Fibroblast of lung (primary cell): ENCODE measurements at places on chromosomes 12 and 14. TPM values are rescaled to one million over a fixed set of nuclear protein-coding genes. Genes with fewer than 3 reads are reported as not detected.

DNA sequence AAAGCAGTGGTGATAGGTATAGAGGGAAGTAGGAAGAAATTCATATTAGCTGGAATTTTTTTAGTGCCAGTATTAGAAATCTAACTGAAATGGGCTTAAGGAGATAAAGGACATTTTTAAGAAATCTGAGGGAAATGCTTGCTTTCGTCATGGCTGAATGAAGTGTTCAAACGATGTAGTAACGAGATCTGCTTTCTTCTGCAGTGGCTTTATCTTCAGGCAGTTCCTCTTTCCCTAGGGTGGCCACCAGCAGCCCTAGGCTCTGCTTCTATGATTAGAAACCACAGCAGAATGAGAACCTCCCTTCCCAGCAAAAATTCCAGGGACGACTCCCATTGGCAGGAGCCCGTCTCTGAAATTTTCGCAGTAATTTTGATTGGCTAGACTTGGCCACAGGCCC, 163.9 kb upstream of the FRMD6 start:
- no peak for DNase-seq

Gene STYK1
- total RNA-seq, result under 0.01 TPM in 1 of 2 replicates, not detected in the other

Gene MYF5
- total RNA-seq, result not detected in 2 replicates

Gene SIX1
- 1.8 and 8.3 TPM in 2 replicates for total RNA-seq

Gene OR4E2
- total RNA-seq, result not detected in 2 replicates

Gene IL22
- not detected in 2 replicates for total RNA-seq

DNA sequence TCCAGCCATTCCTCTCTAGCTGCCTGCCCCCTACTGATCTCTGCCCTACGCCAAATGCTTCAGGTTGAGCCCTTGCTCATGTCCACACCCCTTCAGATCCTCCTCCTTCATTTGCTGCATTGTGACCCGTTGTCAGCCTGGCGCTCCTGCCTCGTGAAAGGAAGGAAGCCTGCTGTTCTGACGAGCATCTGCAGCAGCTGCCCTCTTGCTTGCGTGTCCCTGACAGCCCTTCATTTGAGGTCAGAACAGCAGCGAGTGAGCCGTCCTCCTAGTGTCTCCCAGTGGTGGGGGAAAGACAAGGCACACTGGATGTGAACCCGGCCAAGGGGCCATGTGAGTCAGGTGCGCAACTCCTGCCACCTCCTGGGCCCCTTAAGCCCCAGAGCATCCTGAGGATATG, 3.0 kb upstream of the PIANP start:
- no peak for DNase-seq

DNA sequence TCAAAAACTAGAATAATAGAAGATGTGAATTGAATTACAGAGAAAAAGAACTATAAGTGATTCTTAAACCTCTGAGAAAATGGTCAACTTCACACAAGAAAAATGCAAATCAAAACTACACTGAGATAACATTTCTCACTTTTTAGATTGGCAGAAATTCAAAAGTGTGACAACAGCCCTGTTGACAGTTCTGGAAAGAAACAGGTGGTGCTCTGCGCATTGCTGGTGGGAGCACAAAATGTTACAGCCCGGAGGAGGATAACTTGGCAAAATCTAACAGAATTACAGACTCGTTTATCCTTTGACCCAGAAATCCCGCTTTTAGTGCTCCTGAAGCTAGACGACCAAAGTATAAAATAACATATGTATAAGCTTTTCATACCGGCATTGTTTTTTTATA, 222.5 kb upstream of the CNTN1 start:
- DNase-seq, result no peak

Gene ACRBP
- under 0.01 and 0.33 TPM in 2 replicates for total RNA-seq

- DNase-seq, result peak; percentile 57
These were observed at the start of gene RHOJ for GRCh38 chr14:63204407-63205043. Gene RHOJ, plus strand, starts transcription at chr14:63204443. Its CDS starts 427 bp downstream, at chr14:63204870.

Gene DYRK4
- total RNA-seq, result 57.0 and 63.1 TPM in 2 replicates

GRCh38 chr12:132527186-132527882, 37.4 kb downstream of the FBRSL1 start:
- DNase-seq, result no peak

GRCh38 chr12:85188619-85189018, 91.4 kb upstream of the ALX1 start:
- DNase-seq, result no peak
